ENCODE measurements at places on chromosomes 1 and 21.
A peak's percentile ranks its signal among the peaks of the same experiment; 100 is the strongest.

DNA sequence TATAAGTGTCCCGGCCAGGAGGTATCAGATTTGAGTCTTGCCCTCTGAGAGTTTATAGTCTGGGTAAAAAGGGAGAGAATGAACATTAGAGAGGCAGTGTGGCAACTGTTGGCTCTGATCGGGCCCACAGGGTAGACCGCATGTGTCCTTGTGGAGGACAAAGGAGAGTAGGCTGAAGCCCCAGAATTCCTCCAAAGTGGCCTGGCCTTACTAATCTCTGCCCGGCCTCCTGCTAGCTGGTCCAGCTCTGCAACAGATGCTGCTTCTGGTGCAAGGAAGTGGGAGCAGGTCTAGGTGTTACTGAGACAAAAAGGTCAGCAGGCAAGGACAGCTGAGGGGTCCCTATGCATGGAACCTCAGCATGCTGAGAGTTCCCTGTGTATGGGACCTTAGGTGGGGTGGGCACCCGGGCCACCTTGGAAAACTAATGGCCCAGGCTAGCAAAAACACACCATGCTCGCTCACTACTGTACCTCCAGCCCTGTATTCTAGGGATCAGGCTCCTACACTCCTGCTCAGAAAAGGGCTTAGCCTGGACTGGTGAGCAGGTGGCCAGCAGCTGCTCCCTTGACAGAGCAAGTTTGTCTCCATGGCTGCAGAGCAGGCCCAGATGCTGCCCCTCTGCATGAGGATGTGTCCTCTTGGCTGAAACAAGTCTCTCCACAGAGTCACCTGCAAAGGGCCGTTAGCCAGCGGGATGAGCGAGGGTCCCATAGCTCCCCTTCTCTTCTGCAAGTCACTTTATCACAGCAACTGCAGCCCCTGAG lies 30.3 kb upstream of the RGS16 start:
- DNase-seq: no peak

GRCh38 chr1:241424480-241424971 lies 67.5 kb upstream of the RGS7 start:
- no peak for DNase-seq

GRCh38 chr1:197444755-197445154 lies 176.7 kb downstream of the CRB1 start:
- DNase-seq: peak; percentile 46

GRCh38 chr1:8376358-8376840 lies 58.5 kb downstream of the SLC45A1 start:
- DNase-seq: no peak

GRCh38 chr1:87167848-87168525 lies 160.7 kb upstream of the LMO4 start:
- no peak for DNase-seq

DNA sequence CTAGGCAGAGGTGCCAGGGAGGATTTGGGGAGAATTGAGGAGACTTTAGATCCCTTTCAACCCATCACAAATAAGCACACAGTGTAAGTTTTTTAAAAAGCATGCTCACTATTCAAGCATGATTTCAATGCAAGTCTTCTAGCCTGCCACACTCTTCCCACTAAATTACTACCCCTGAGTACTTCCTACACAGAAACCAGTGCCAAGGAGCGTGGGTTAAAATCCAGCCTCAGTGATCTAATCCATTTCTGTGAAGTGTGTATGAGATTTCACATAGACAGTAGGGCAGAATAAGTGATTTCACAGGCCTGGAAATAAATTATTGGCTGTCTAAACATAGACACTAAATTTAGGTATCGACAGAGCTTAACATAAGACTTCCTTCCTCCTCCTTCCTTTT lies 142.9 kb upstream of the ATP1B1 start:
- DNase-seq: no peak

Measured in HFFc6 (cell line).